ENCODE measurements at places on chromosomes 6 and 20.

- no peak for DNase-seq
Observed at GRCh38 chr6:23964865-23965264, 161.2 kb upstream of the NRSN1 start.

DNA sequence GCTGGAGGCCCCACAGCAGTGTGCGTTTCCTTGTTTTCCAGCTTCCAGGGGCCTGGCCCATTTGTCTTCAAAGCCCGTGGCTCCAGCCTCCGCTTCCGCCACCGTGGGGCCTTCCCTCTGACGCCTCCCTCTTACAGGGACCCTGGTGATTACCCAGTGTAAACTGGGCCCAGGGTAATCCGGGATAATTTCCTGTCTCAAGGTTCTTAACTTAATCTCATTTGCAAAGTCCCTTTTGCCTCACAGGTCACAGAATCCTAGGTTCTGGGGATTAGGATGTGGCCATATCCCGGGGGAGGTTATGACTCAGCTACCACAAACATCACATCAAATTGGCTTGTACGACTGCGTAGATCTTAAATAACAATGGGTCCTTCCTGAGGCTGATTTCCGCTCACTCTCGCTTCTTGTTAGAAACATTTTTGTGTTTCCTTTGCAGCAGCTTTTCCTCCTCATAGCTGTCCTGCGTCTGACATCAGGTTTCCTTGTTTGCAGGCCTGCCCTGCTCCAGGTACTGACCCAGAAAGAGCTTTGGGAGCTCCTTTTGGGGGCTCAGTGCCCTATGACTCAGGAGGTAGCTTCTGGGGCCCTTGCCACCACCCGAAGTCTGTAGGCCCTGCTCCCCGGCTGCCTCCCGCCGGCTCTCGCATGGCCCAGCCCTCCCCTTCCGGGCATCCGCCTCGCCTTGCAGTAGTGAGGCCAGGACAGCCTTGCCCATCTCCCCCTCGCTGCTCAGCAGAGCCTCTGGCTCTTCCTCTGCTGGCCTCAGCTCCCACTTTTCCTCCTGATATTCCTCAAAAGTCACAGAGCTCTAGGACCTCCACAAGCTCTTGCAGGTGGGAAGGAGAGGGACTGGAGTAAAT lies 100.5 kb downstream of the ERMARD start:
- DNase-seq, result no peak

- DNase-seq, result no peak
Observed at GRCh38 chr6:149464411-149464810, 20.4 kb downstream of the ZC3H12D start.

- no peak for DNase-seq
Observed at GRCh38 chr6:12345694-12346058, 55.5 kb downstream of the EDN1 start.

- no peak for DNase-seq
Observed at GRCh38 chr6:118905851-118906250, 11.9 kb downstream of the ASF1A start.

DNA sequence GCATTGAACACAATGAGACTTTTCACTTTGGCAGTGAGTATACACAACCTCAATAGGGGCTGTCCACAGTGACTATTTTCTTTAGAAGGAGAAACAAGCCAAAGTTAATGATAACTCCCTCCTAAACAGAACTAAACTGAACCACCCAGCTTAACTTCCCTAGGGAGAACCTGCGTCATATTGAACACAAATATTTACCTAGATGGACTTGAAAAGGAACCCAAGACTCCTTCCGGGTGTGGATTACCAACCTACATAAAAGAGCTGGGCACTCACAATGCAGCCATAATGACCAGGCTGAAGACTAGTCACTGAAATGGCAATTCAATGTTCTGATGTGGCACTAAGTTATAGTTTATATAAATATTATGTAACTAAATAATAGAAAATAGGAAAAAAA lies 160.6 kb downstream of the IBTK start:
- DNase-seq, result no peak

DNA sequence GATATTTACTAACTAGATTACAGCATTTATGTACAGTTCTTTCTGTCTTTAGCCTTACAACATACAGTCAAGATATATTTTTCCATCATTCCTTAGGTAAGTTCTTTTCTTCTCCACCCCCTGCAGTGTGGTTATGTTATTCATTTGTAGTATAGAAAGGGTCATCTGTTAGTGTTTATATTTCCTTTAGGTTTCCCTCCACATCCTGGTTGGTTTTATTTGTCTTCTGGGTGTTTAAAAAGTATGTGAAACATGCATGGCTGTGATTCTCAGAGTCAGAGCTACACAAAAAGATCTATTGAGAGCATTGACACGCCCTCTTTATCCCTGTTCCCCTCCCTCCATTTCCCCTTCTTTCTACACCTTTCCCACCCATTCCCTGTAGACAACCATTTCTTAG lies 20.1 kb downstream of the DHX35 start:
- DNase-seq, result no peak

- DNase-seq, result no peak
Observed at GRCh38 chr6:87100216-87100615, 5.3 kb upstream of the CGA start.

- DNase-seq, result no peak
Observed at GRCh38 chr20:14832630-14833029, 495.2 kb upstream of the FLRT3 start.

DNA sequence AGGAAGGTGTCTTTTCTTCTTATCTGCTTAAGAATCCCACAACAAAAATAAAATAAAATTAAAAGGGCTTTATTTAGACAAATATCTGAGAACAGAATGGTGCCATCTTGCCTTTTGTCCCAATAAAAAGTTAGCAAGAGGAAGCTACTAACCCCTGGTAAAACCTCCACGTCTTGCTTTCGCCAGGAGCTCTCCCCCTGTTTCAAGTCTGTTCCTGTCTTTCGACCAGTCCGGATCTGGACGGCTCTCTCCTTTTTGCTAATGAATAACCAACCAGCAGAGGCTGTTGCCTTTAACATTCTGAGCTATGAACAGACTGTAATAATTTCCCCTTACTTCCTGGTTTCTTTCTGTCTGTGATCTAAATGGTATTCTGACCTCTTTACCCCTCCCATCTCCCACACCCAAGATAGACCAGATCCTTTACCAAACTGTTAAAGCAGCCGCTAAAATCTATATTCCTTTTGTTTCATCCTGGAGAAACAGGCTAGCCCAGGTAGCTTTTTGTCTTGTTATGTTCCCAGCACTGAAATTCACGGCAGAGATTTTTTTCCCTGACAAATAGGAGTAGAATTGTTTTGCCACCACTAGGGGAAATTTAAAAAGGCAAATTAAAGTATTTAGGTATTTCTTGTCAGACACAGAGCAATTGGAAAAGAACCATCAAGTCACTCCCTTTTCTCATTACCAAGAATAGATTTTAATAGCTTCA lies at the start of gene FRK:
Gene FRK (minus strand): TSS at position 320 of the 712 bp plus-strand sequence. CDS start 580 bp downstream, outside the sequence.
- no peak for DNase-seq

- DNase-seq, result no peak
Observed at GRCh38 chr6:167399599-167399998, 74.7 kb downstream of the TTLL2 start.

GRCh38 chr6:3822747-3823445 lies 26.3 kb upstream of the FAM50B start:
- DNase-seq, result no peak

GRCh38 chr20:16749573-16749972 lies 1.4 kb downstream of the OTOR start:
- no peak for DNase-seq

DNA sequence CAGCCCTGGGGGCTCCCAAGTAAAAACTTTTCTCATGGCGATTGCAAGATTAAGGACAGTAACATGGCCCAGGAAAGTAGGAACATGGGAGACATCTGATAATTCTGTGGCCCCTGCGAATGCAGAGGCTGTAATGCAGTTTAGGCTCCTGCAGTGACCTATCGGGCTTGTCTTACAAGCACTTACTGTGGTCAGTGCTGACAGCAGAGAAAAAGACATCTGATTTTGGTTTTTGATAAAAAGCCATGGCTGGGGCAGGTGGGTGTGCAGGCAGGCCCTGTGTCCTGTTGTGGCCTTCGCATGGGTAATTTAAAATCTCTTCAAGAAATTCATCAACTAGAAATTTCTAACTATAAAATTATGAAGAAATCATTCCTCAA lies 19.3 kb upstream of the CCN6 start:
- no peak for DNase-seq

- DNase-seq, result no peak
Observed at GRCh38 chr6:44699851-44700250, 312.3 kb downstream of the CDC5L start.

DNA sequence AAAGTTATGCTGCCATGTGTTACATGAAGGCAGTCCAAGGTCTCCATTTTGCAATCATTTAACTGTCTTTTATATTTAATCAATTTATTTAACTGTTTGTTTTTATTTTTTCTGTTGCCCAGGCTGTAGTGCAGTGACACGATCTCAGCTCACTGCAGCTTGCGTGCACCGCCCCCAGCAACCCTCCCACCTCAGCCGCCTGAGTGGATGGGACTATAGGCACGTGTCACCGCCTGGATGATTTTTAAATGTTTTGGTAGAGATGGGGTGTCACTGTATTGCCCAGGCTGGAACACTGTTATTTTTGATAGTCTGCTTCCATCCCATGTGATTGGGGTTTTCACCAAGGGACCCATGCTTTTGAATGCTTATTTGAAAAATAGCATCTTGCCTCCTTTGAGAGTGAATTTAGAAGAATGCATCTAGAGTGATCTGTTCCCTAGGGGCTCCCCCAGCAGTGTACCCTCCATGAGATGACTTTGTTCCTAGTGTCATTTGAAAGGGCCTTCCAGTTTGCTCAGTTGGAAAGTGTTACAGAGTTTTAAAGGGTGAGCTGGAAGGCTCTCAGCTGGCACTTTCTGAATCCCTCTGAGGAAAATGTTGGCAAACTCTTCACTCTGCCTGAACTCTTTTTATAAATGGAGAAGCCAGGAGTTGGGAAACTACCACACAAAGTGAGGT lies 143.4 kb downstream of the JARID2 start:
- no peak for DNase-seq

GRCh38 chr20:40750541-40751035 lies 61.6 kb upstream of the MAFB start:
- no peak for DNase-seq

DNA sequence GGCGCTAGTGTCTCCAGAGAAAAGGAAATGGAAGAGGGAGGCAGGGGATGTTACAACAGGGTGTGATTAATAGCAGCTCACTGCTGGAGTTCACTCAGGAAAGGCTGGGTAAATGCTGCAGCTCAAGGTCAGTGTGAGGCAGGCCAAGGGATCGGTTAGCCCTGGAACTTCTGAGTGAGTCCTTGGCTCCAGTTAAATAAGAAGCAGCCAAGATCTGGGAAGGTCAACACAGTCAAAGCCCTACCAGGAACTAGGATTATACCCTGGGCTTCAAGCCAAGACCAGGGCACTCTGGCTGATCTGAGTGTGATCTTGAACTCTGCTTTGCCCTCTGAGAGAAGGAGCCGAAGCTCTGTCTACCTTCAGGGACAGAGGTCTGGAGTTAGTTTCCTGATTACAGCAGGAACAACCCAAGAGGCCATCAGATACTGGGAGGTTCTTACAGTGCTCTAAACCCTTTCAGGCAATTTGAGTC lies 44.3 kb downstream of the TPD52L1 start:
- DNase-seq, result no peak

- no peak for DNase-seq
Observed at GRCh38 chr6:75280131-75280855, 4.3 kb downstream of the TMEM30A start.

DNA sequence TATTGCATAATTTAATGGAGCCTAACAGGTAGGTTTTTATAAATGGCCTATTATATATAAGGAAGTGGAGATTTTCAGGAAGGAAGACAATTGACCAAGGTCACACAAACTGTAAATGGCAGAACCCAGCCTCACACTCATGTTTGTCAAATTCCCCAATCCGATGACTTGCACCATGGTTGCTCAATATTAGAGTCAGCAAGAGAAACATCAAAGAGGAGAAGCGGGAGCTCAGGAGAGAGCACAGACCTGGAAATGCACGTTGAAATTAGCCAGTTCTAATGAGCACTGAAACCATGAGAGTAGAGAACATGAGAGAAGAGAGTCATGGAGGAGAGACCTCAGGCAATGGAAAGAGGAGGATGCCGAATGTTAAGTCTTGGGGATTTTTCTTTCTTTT lies 13.5 kb upstream of the MLIP start:
- DNase-seq, result no peak

- DNase-seq, result no peak
Observed at GRCh38 chr6:89071036-89071435, 9.5 kb upstream of the PNRC1 start.

DNA sequence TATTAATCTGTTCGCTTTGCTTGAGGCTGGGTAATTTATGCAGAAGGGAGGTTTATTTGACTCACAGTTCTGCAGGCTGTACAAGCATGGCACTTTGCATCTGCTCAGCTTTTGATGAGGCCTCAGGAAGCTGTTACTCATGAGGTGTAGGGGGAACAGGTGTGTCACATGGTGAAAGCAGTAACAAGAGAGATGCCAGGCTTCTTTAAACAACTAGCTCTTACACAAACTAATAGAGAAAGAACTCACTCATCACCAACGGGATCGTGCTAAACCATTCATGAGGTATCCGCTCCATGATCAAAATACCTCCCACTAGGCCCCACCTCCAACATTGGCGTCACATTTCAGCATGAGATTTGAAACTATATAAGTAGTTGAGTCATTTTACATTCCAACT lies 34.4 kb upstream of the GCLC start:
- no peak for DNase-seq

DNA sequence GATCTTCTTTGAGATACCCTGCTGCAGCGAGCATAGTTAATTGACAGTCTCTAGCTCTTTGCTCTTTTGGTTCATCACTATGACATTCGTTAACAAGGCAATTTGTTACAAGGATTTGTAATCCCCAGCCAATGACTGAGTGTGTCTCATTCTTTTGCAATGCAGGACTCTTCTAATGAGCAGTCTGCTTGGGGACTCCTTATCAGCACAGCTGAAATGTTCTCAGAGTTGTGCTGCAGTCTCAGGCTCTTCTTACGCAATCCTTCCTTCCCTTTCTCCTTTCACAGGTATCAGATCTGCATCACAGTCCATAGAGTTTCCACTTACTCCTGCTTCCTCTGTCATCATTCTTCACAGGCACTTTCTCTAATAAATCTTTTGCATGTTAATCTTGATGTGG lies 161.2 kb upstream of the OGFRL1 start:
- DNase-seq, result no peak
